Right renal cortex interstitium (tissue), 3 donors: ENCODE measurements at places on chromosomes 4 and X. TPM values are rescaled to one million over a fixed set of nuclear protein-coding genes. Genes with fewer than 3 reads are reported as not detected.

DNA sequence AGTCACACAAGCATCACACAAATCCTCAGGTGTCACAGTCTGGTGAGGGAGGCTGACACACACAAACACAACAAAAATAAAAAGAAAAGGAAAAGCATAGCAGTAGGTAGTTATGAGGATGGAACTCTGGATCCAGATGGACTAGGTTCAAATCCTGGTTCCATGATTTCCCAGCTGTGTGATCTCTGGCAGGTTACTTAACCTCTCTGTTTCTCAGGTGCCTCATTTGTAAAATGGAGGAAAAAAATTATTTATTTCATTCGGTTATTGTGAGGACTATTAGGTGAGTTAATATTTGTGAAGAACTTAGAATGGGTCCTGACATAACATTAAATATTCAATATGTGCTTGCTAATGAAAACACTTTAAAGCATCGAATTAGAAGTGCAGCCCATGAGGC is 19.8 kb downstream of the GAGE1 start:
- no peak for DNase-seq

GRCh38 chrX:115268421-115268820 is 21.1 kb upstream of the LUZP4 start:
- no peak for DNase-seq

- peak; percentile 67 for DNase-seq
These were observed 81.5 kb upstream of the EGFL6 start for GRCh38 chrX:13487731-13488505.

GRCh38 chr4:77501240-77501639 is 104.4 kb upstream of the CXCL13 start:
- DNase-seq = no peak

DNA sequence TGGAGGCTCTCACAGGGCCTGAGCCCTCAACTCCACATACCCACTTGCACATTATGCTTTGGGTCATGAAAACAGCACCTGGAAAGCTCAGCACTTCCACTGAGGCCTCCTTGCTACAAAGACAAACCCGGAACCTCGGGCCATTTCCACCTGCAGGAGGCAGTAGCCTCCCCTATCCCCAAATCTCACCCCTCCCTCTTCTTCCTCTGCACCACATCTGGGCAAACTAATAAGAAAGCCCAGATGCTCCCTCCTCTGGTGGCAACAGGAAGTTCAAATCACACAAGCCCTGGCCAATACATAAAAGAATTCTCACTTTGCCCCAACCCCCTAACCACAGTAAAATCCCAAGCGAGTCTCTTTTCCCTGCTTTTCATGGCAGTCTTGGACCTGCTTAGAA is 136.4 kb downstream of the MAPK10 start:
- DNase-seq = no peak

GRCh38 chrX:56766554-56767347 is 37.7 kb downstream of the NBDY start:
- no peak for DNase-seq

DNA sequence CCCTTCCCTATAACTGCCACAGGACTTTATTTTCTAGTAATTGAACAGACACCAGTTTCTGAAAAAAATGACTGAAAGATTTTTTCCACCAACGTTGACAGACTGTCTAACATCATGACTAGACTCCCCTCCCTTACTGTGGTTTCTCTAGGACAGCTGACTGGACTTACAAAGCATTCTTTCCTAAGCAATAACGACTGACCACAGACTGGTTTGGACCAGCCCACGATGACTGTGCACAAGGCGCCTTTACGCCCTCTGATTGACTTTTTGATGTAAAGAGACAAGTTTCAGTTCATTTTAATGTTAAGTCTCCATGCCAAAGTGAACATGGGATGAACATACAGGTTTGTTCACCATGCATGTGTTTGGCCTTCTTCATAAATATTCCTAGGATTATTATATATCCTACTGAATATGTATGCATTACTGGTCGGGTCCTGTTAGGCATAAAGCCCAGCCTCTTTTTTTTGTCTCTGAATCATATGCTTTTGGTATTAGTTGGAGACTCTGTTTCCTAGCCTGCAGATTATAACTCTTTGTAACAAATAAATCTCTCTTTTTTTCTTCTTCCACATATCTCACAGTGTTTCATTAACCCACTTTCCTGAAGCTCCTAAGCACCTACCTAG is 50.5 kb upstream of the UGT2B4 start:
- no peak for DNase-seq

DNA sequence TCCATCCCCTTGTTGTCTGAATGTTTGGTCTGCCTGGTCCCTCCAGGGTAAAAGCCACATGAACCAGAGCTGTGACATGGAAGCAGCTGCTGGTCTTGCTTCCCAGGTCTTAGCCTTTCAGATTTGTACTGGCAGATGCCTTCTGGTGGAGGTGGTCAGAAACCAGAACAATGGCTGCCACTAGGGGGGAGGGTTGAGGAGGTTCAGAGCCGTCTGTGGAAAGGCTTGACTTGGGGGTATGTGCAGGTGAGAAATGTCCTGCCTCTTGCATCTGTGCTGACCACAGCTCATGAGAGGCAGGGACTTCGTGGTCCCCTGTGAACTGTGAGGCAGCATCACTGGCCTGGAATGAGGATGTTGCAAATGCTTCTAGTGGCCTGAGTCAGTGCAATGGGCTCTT is 144.2 kb upstream of the WDR1 start:
- DNase-seq = no peak

GRCh38 chr4:90187148-90187884 is 60.1 kb downstream of the CCSER1 start:
- DNase-seq = no peak

DNA sequence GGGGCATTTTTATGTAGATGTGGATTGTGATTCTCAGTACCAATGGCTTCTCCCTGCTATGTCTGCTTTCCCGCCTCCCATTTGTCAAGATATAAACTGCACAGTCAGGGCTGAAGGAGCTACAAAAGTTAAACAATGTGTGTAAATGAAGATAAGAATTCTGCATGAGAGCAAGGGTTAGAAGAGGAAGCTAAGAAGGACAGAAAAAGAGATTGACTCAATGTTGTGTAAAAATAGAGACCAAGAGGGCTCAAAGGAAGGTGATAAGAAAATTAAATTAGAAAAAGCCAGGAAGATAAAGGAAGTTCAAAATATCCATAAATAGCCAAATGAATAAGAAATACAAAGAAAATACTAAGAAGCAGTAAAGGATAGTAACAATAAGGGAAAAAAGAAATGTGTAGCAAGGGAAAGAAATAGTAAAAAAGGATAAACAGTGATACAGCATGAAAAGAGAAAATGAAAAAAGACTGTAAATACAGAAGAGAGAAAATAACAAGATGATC is 82.5 kb downstream of the AMELX start:
- no peak for DNase-seq

DNA sequence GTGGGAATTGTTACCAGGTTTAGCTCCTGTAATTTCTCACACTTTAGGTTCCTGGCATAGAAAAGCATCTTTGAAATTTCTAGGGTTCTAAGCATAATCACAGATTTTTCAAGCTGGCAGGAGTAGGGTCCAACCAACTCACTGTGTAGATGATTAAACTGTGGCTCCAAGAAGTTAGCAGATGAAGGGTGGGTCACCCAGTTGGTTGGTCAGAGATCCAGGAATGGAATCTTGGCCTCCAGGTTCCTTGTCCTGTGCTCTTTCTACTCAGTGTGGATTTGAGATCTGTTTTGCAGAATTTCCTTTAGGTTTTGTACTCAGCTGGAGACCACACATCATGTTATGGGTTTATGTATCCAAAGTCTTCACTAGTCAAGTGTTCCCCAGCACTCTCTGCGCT is 90.3 kb upstream of the MAML3 start:
- no peak for DNase-seq

DNA sequence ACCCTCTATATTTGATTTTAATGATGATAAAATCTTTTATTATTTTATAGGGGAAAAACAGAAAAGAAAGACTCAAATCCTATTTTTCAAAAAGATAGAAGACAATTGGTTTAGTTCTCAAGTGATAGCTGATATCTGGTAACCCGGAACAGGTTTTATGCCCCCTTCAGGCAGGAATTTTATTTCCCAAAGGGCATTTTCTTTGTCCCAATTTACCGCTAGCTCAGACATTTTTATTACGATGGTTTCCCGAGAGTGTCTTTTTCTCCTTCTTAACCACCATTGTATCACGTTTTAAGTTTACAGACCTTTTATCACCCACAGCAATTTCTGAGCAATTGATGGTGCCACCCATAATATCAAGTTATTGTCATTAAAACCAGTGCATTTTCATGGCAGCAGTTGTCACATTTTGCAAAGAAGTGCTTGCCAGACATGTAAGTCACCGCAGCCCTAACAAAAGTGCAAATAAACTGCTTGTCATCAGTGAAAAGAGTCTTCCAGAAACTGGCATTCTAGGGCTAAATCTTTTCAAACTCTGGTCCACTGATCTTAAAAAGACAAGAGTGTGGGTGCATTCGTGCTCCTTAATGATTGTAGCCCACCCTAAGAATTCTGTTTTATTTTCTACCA is 204.8 kb upstream of the VCX start:
- no peak for DNase-seq

DNA sequence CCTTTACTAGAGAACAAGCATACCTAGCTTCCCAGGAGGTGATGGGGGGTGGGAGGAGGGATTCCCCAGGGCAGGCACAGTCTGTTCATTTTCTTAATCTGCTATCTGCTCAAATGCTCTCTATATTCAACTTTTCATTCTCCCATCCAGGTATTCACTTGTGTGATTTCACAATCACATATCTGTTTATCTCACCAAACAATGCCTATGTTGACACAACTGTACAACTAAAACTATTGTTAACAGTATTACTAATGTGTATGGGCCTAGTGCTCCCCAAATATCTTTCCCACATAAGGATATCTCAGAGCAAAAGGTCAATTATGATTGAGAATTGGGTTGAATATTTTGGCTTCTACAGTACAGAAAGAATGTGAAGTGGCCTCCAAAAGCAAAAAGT is 210.8 kb downstream of the IQCM start:
- DNase-seq = no peak

DNA sequence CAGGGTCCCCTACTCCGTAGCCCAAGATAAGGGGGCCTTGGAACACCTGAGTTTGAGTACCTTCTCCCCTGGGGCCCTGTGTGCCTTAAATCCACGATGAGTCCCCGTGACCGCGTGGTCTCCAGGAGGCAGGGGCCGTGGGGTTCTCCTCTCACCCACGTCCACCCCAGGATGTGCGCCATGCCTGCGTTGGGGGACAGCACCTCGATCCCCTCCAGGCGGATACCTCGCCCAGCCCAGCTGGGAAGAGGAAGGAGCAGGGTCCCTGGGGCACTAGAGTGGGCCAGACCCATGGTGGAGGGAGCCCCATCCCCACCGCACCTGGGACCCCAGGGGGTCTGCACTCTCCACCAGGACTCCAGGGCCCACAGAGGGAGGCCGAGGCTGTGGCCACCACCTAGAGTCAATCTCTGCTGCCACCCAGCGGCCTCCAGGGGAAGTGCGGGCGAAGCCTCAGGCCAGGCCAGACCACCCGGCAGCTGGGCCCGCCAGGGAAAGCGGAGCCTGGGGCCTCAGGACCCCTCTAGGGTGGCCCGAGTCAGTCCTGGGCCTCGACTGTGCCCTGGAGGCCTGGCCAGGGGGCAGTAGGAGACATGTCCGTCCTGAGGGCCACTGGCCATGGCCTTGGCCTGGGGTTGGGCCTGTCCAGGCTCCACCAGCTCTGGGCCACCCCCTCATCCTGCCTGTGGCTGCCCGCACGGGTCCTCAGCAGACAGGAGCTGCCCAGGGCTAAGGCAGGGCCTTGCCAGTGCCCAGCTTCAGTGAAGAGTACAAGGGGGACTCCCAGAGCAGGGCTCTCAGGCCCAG is 55.0 kb downstream of the FAM53A start:
- DNase-seq = no peak

DNA sequence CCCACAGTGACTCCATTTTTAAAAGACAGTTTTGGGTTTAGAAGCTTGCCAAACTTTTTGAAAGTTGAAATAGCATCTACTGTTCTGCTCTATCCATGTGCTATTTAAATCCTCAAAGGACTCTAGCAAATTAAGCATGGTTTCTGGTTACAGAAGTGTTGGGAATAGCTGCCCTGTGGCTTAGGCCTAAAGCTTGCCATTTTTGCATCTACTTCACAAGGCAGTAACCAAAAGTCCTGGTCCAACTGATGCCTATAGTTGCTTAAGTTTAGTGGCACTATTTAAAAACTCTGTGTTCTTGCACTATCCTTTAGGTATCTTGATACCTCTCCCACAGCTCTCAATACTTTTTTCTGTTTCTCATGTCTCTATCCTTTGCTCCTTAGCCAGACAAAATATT is 251.0 kb upstream of the GPC4 start:
- DNase-seq = no peak

DNA sequence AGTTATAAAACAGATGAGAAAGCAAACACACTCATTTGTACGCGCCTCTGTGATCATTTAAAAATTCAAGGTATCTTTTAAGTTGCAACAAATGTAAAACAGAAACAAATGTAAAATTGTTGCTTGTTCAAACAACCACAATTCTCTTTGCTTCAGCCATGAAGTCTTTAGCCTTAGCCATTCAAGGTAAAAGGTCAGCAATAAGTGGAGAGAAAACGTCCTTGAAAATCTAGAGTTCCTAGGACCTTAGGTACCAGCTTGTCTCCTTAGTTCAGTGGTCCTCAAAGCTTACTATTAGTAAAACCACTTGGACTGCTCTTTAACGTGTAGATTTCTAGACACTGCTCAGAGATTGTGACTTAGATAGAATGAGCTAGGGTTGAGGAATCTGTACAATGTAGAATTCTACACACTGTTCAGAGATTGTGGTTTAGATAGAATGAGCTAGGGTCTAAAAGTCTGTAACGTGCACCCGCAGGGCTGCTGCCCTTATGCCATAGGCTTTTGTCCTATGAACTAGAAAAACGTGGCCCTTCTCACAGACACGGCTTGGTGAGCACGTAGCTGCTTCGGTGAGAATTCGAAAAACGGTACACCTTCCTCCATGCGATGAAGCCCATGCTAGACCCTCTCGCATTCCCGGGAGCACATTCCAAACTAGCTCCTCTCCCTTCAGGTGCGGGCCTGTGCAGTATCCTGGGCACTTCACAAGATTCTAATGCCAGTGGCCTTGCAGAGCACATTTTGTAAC is 1.7 kb downstream of the PLAC8 start:
- no peak for DNase-seq

DNA sequence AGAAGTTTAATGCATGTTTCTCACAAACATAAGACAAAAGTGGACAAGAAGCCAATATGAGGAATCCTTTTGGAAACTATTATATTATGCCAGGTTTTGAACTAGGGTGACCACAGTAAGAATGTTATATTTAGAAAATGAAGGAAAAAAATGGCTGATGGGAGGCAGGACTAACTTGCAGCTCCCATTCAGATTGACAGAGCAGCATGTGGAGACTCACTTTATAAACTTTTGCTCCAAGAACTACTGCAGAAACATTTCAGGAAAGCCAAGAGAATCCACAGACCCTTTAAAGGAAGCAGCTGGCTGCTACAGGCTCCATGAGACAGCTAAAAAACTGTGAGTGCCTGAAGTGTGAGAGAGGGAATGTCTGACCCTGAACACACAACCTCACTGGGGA is 738.6 kb upstream of the GRIA3 start:
- no peak for DNase-seq

DNA sequence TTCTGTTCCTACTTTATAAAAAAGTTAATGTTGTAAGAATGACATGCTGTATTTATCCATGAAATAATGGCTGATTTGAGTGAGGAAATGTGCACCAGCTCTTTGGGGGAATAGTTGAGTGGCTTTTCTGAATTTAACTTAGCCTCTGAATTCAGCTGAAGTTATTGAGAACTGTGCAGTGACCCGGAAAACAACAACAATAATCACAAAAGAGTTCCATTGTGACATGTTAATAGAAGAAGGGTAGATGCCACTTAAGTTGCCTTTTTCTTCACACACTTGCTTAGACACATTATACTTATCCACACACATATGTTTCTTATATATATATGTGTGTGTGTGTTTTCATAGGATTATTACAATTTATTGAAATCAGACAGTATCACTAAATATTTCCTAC is 301.2 kb downstream of the BMPR1B start:
- DNase-seq = no peak

MAGIX gene
- polyA plus RNA-seq = 5.3 TPM

MGARP gene
- polyA plus RNA-seq = 0.35 TPM
